ENCODE measurements at places on chromosomes 11 and 22.

DNA sequence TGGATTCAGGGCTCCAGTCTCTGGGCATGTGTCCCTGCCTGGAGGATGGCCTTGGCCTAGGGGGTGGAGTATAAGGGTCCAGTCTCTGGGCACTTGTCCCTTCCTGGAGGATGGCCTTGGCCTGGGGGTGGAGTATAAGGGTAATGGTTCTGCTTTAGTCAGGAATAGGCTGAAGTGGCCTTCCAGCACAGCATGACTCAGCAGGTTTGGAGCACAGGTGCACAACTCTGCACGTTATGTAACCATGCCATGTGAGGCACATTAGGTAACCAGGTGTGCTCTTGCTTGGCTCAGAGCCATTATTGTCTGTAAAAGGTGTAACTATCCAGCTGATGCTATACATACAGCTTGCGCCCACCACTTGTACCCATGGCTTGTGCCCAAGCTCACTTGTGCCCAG lies 48.4 kb upstream of the POLD3 start:
- no peak for DNase-seq

DNA sequence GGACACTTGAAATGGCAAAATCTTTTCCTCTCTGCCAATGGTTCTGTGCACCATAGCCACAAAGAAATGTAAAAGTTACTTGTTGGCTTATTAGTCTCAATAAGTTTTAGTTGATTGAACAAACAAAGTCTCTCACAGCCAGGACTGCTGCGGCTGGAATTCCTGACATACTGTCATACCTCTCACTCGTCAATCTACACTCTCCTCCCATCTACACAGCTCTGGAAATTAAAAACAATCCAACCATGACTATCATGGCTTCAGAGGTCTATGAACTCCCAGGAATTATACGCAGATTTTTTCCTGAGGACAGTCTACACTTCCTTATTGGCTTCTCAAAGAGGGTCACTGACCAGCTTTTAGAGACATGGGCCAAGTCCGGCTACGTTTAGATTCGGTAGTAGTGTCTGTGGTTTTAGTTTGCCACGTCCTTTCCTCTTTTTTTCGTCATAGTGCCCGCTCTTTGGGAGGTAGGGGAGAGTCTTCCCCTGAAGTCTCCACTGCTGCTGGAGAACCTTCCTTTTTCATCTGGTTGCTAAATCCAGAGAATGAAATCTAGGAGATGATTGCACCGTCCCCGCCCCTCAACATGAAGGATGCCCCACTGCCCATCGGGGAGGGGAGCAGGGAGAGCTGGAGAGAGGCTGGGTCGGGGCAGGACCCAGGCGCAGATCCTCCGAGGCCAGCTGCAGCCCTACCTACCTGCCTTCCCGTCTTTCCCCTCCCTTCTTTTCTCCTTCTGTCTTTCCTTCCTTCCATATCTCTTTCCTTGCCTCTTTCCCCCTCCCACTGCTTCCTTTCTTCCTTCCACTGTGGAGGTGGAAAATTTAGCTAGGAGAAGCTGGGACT lies 1.0 kb upstream of the PLEKHB1 start:
- no peak for DNase-seq

DNA sequence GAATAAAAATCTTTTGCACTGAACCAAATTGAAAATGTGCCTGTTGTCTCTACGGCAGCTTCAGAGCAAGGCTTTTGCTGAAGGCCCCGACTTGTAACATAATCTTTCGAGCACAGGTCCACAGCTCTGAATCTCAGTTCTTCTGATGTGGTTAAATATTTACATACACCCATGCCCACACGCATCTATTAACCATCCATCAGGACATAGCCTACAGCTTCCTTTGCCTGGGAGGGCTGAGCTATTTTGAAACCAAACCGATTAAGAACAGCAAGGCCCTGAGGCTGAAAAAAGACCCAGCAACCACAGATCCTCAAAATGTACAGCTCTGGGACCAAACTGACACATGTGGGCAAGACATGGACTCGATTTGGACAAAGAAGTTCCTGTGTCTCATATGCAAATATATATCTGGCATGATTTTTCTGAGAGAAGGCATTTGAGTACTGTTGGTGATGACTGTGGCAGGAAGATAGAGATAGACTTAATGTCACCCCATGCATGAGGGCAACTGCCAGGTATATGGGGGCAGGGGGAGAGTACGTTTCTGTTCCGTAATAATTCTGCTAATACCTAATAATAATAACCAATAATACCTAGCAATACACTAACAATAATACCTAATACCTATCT lies 322.7 kb upstream of the PLET1 start:
- DNase-seq = no peak

DNA sequence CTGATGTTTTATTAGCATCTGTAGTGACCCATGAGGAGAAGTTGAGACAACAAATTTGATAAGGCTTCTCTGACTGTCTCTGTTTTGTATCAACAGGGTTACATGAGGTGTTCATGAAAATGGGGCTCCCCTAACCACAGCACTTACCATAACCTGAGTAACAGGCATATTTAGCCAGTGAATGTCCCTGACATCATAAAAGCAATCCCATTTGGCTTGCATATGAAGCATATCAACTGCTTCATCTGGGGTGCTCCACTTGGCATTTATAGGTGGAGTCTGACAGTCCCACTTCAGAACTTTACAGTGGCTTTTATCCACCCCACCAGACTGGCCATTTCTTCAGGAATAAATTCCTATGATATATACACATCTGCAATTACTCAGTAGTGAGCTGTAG lies 257.6 kb downstream of the LUZP2 start:
- DNase-seq = no peak

GRCh38 chr11:16511116-16512114 lies 155.1 kb upstream of the SOX6 start:
- DNase-seq = no peak

DNA sequence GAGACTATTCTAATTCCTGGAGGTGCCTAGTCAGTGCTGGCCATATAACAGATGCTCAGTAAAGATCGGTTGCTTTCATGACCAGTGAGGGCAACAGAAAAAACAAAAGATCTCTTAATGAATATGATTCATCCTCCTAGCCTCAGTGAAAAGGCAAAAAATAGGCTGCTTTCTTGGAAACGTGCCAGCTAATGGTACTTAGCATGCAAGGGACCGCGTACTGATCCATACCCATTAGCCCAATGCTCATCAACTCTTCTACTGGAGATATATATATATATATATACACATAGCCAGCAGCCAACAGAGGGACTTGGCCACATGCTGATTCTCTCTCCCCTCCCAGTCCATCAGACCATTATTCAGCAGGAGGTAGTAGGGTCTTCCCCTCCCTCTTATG lies 320.4 kb downstream of the KIRREL3 start:
- no peak for DNase-seq

- DNase-seq = no peak
Measured at GRCh38 chr11:19913893-19914249, 201.2 kb downstream of the NAV2 start.

DNA sequence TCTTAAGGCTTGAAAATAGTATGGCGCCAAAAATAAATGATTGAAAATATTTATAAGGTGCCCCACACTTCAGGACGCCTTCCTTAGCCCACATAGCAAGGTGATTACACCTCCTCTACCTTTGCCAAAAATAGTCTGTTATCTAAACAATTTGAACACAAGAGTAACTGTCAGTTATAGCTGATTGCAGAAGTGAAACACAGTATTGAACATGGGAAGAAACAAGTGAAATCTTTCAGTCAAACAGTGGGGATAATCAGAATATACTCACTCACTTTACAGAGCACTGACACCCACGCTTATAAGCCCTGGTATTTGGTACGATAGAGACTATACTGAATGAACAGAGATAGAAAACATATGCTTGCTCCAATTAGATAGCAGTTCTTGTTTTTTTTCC lies 203.1 kb downstream of the RAB38 start:
- DNase-seq = no peak

GRCh38 chr11:129694966-129695365 lies 120.7 kb upstream of the TMEM45B start:
- DNase-seq = no peak

- no peak for DNase-seq
Measured at GRCh38 chr11:95301474-95301873, 70.5 kb upstream of the SESN3 start.

DNA sequence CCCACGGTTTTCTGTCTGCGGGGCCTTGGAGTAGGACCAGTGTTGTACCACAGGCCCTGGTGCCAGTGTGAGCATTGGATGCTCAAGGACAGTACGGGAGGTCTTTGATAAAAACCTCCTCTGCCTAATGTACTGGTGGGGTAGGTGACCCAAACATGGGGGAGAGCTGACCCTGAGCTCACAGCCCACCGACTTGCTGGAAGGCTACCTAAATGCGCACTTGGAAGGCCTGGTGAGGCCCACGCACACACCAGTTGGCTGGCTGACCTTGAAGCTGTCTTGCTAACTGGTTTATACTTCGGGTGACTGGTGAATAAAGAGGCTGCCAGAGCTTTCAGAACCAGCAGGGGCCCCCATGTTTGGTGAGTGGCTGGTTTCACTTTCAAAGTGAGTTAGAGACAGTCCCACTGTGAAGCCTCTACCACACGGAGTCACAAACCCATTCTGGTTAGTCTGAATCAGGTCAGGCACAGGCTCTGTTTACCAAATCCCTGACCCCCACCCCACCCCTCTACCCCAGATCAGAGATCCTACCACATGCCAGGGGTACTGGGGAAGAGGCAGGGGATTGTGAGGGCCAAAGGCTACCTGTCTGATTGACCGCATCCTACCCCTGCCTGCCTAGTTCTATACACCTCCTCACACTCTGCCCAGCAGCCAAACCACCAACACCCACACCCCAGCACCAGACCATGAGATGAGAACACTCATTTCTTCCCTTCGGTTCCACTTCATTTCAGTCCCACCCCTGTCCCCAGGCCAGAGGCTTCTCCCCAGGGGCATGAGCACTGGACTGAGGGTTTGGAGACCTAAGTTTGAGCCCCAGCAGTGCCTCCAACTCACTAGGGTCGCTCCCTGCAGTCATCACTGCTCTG lies 12.7 kb upstream of the IL2RB start:
- no peak for DNase-seq

DNA sequence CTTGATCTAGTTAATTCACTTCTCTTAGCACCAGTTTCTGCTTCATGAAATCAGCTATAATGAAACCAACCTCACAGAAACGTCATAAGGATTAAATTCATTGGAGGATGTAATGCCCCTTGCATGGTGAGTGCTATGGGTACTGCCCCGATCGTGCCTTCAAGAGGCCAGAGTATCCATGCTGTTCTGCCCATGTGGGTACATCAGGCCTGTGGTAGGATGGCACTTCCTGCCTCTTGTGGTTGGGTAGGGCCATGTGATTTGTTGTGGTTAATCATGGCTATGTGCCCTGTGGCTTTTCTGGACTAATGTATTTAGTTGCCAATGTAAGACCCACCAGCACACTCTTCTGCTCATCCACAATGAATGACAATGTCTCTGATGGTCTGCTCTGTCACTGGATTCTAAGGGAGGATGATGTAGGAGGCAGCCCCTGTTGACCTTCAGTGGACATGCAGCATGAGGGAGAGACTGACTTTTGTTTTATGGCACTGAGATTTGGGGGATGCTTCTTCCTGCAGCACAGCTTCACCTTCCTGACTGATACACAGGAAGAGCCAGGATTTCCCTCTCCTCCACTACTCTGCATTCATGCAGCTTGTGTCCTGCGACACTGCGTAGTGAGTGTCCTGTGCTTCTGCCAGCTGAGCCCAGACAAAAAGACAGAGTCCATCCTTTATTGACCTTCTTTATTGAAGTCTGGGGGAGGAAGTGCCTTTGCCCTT lies 66.2 kb downstream of the DHCR7 start:
- no peak for DNase-seq

- DNase-seq = no peak
Measured at GRCh38 chr11:58301576-58301975, 33.5 kb upstream of the OR10W1 start.

- DNase-seq = peak; percentile 50
Measured at GRCh38 chr11:765025-765801, 12.1 kb downstream of the GATD1 start.

DNA sequence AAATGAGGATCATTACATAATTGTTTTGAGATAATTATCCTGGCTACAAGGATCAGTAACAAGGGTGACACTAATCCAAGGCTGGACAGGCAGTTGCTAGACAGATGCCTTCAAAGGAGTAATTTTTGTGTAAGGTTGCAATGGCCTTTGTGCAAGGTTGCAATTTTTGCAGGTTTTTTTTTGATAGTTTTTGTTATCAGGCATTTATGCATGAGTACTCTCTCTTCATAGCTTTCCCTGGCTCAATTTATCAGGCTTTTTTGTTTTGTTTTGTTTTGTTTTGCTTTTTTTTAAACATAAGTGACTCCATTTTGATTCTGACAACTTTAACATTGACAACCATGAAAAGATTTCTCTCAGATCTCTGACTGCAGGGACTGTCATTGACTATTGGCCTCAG lies 110.2 kb downstream of the SWAP70 start:
- DNase-seq = no peak

GRCh38 chr22:38352436-38352835 lies 35.2 kb upstream of the CSNK1E start:
- DNase-seq = no peak

GRCh38 chr11:114880442-114880841 lies 202.1 kb downstream of the NXPE2 start:
- no peak for DNase-seq

- DNase-seq = no peak
Measured at GRCh38 chr11:93236741-93237675, 39.2 kb upstream of the SLC36A4 start.

GRCh38 chr22:34099278-34099677 lies 179.0 kb upstream of the LARGE1 start:
- DNase-seq = no peak

DNA sequence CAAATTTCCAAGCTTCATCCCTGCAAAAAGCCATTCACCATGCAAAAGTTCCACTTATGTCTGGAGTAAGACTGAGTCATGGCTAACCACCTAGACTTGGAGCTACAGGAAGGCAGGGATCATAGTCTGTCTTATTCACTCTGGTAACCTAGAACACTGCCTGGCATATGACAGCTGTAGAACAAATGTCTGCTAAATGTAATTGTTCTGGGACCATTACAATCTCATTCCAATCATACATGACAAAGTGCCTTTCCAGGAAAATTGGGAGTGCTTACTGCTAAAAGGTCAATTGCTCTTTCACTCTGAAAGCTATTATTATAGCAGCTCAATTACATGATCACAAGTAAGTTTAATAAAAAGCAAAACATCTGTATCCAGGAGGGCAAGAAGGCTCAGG lies 99.1 kb upstream of the CHRM4 start:
- no peak for DNase-seq

GRCh38 chr11:76823481-76824028 lies 37.2 kb upstream of the ACER3 start:
- no peak for DNase-seq

DNA sequence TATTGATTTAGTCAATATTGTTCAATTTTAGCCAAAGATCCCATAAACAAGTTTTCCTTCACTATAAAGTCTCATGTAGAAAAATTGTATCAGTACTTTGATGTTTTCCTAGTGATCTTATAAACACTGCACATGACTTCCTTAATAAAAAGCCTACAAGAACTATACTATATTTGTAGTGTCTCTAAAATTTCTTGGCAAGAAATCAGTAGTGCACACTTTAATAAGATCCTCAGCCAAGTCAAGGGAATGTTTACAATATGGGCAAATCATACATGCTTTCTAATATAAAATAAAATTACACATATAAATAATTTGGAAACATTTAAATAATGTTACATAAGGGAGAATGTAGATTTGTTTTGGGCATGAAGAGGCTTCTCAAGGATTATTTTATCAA lies 203.0 kb upstream of the CCDC179 start:
- no peak for DNase-seq
